ENCODE measurements at places on chromosomes 11 and 22.
A peak's percentile ranks its signal among the peaks of the same experiment; 100 is the strongest.

GRCh38 chr22:28882545-28882877, 861 bp upstream of the ZNRF3 start:
- DNase-seq, result no peak

GRCh38 chr22:32691101-32691500, 110.4 kb upstream of the TIMP3 start:
- DNase-seq, result peak; percentile 46

- no peak for DNase-seq
Measured at GRCh38 chr11:85725510-85726258, 39.7 kb upstream of the CCDC89 start.

GRCh38 chr11:133418218-133418617, 114.1 kb downstream of the OPCML start:
- DNase-seq, result no peak

- DNase-seq, result no peak
Measured at GRCh38 chr11:70109903-70110302, 31.8 kb downstream of the ANO1 start.

Data from inflammatory macrophage treated with lipopolysaccharide for 1 hour (primary cell).